CD4-positive, alpha-beta T cell treated with Interleukin-21 for 1 hour (primary cell): ENCODE measurements at places on chromosomes 12 and 14.

- DNase-seq: no peak
Measured at GRCh38 chr14:90576581-90576980, 179.8 kb downstream of the CALM1 start.

GRCh38 chr12:88241862-88242570 lies 99.9 kb downstream of the TMTC3 start:
- no peak for DNase-seq

DNA sequence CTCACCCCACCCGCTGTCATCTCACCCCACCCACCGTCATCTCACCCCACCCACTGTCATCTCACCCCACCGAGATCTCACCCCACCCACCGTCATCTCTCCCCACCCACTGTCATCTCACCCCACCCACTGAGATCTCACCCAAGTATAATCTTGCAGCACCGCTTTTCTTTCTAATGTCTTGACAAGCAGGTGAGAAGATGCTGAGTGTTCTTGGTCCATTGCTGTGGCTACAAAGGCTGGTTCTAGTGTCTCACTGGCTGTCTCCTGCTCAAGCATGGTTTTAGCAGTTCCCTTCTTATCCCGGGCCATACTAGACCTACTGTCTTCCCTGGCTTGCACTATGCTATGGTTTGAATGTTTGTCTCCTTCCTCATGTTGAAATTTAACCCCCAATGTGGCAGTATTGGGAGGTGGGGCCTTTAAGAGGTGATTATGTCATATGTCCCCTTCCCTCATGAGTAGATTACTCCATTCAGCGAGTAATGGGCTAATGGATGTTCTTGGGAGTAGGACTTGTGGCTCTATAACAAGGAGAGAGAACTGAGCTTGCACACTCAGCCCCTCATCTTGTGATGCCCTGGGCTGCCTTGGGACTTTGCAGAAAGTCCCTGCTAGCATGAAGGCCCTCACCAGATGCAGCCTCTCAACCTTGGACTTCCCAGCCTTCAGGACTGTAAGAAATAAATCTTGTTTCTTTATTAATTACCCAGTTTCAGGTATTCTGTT lies 47.7 kb upstream of the PPP2R5C start:
- DNase-seq: peak; percentile 85

DNA sequence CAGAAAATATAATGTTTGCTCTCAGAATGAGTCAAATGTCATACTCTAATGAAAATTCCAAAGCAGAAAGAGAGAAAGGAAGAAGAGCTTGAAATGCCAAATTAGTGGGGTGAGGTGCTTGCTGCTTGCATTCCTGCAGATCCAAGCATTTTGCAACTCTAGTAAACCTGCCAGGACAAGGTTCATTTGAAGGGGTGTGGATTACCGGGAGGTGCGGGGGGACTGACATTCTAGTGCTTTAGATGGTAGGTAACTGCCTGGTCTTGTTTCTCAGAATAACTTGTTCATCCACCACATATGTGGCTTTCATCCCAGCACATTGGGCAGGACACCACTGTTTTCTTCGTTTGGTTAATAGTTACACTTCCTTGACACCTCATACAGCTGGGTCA lies 144.4 kb downstream of the AKAP6 start:
- DNase-seq: no peak

DNA sequence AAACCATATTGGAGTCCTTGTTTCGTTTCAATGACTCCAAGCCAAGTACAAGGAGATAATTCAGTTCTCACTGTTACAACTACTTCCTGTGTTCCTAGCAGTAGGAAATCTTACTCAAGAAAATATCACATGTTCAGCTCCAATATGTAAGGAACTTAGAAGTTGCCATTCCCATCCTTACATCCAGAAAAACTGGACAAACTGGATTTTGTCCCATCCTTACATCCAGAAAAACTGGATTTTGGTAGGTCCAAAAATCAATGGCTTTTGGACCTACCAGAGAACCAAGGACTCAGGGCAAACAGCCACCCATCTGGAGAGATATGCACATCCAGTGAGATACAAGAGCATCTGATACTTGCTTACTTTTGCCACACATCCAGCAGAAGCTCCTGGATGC lies 23.8 kb downstream of the CMAS start:
- no peak for DNase-seq

GRCh38 chr14:31968956-31969698 lies 108.0 kb upstream of the ARHGAP5 start:
- DNase-seq: no peak

DNA sequence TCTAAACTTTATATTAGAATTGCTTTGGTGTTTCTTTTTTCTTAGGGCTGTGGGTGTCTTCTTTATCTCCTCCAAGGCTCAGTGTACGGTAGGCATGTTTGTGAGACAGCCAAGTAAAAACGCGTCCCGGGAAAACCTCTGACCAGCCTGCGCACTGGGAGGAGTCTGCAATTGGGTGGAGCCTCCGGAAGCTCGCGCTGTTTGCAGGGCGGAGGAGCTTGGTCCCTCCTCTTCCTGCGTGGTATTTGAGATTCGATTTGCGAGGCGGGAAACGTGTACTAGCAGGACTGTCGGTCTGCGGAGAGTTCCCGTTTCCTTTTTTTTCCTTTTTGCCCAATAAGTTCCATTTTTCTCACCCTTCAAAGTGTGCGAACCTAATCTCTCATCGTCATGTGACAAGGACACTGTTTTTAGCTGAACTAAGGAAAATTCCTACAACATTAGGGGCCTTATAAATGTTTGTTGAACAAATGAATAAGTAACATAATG lies 182.1 kb upstream of the OTX2 start:
- no peak for DNase-seq

DNA sequence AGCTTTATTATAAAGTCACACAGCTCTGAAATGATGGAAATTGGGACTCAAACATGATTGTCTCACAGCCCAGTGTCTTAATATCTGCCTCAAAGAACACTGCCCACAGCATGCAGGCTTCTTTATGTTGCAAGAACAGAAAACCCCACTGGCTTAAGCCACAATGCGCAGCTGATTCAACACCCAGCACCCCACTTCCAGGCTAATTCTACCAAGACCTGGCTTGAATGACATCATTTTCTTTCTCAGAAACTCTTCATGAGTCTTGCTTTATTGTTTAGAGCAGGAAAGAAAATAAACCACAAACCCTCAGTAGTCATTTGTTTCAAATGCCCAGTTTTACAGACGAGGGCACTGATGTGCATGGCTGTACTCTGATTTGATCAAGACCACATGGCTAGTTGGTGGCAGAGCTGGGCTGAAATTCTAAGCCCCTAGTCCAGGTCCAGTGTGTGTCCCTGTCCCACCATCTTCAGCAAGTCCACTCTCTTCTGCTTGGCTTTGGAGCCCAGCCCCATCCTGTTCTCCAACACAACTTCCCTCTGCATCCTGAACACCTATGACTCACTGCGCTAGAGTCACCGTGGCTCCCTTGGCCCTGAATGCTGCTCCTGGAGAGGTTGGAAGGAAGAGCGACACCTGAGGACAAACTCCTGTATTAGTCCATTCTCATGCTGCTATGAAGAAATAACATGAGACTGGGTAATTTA lies 50.3 kb upstream of the SRSF5 start:
- DNase-seq: peak; percentile 64

DNA sequence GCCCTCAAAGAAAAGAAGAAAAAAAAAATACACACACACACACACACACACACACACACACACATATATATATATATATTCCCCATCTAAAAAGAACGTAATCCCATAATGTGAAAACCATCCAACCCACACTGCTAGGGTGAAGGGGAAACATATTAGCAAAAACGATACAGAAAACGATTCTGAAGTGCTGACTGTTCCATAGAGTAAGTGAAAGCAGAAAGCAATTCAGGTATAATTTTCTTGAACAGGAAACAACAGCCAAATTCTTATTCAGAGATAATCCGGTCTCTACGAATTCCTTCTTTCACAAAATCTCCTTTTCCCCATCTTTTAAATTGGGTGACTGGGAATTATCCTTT lies 393.5 kb downstream of the NOVA1 start:
- DNase-seq: no peak

DNA sequence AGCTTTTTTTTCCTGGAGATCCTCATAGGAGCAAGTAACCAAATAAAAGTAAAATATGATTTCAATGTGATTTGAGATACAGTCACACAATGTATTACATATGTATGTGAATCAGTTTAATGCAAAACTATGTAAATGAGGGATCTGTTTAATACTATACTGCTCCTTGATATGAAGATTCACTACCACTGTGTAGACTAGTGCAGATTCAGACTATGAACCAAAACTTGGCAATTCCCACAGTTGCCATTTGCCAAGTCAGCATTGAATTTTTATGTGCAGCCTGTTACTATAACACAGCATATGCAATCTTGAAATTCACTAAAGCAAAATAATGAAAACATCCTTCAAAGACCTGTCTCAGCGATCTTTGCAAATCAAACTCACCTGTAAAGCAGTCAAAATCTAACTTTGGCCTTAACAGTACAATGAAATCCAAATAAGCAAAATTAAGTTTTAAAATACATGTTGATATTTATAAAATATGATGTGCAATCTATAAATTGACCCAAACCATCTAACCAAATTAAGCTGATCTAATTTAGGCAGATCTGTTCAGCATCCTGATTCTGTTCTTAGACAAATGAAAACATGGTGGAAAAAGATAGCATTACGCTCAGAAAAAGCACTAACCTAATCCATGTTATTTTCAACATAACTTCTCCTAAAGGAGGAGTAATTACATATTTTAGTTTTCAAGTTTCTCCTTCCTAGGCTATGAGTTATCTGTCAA lies 25.5 kb upstream of the LMNTD1 start:
- DNase-seq: no peak

DNA sequence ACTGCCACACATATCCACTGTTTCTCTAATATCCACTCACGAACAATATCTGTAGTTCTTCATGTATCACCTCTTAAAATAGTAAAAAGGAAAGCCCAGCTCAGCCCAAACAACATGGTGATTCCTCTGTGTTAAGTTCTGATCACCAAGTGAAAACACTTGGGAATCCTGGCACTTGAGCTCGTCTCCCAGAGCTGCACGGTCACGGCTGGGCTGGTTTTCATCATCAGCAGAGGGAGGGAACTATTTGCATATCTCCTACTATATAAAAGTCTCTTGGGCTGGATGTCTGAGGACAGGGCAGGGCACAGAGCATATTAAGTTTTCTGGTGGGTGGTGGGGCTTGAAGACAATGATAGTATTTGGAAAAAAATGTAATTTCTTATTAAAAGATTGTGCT lies 870.6 kb downstream of the TMEM121 start:
- no peak for DNase-seq

- DNase-seq: no peak
Measured at GRCh38 chr14:95686935-95687334, 709 bp downstream of the TCL1B start.

DNA sequence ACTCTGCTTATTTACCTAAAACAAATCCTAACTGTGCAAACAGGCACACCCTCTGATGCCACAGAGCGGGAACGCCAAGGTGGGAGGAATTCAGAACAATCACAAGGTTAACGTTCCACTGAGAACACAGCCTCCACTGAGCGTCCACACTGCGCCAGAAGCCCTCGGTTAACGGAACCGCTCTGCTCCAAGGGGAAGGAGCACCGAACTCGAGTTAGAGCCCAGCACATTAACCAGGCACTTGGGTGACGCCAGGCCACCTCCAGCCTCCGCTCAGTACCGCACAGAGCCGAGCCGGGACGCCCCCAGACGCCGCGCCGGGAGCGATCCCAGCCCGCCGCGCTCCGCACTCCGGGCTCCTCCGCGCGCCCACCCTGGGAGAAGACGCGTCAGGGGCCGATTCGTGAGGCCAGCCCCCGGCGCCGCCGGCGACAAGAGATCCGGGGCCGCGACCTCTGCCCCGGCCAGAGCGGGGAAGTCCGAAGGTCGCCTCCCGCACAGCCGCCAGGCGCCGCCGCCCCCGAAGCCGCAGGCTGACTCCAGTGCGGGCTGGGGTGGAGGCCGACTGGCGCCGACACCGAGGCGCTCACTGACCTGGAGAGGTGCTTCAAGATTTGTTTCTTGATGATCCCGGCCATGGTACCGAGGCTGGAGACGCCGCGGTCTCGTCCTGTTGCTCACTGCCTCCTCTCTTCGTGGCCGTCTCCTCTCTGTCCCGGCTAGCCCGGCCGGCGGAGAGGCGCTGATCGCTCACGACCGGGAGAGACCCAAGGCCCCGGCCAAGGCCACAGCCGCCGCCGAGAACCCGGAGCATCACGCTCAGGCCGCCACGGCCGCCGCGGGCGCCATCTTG lies 450 bp downstream of the BLTP3B start:
- peak; percentile 48 for DNase-seq

DNA sequence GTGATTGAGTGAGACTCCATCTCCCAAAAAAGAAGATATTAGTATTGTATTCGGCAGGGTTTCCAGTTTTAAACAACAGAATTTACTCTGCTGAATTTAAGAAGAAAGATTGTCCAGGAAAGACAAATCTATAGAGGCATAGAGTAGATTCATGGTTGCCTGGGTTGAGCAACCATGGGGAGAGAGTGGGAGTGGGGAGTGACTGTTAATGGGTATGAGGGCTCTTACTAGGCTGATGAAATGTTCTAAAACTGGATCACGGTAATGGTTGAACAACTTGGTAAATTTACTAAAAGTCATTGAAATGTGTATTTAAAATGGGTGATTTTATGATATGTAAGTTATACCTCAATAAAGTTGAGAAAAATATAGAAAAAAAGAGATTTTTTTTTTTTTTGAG lies 13.9 kb upstream of the C12orf76 start:
- DNase-seq: no peak

GRCh38 chr12:81224626-81225025 lies 146.7 kb downstream of the ACSS3 start:
- no peak for DNase-seq

GRCh38 chr14:58787592-58787991 lies 149.8 kb downstream of the DACT1 start:
- DNase-seq: no peak

DNA sequence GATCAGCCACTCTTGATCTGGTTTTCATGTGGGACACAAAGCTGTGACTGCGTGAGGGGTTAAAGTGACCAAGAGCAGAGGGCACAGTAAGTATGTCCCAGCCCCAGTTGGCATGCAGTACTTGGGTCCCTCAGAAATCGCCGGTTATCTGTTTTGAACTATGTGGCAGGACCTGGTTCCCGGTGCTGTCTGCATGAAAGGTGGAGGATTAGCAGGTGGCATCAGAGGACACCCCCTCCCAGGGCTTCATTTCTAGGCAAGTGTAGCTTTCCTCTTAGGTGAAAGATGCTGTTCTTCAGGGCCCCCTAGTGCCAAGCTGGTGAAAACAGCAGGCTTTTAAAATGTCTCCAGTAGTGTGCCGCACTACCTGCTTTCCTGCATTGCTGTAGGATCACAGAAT lies 57.1 kb downstream of the ATG14 start:
- peak; percentile 84 for DNase-seq

DNA sequence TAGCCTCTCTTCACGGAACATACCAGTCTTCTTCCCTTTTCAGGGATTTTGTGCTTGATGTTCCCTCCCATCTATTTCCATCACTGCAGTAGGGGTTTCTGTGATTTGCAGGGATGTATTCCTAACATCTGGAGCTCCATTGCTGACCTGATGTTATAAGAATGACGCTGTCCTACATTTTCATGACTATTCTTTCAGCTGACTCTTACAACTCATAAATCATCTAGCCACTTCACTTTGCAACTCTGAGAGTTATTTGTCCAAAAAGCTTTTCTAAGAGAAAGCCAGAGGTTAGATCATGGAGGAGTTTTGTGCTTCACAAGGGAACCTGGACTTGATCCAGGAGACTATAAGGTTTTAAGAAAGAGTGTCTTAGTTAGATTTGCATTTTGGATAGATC lies 116.6 kb upstream of the FAR2 start:
- DNase-seq: no peak
